ENCODE measurements at places on chromosomes 1 and 21.
A peak's percentile ranks its signal among the peaks of the same experiment; 100 is the strongest.

- no peak for DNase-seq
Measured at GRCh38 chr1:151775894-151776664, 12.8 kb upstream of the MRPL9 start.

DNA sequence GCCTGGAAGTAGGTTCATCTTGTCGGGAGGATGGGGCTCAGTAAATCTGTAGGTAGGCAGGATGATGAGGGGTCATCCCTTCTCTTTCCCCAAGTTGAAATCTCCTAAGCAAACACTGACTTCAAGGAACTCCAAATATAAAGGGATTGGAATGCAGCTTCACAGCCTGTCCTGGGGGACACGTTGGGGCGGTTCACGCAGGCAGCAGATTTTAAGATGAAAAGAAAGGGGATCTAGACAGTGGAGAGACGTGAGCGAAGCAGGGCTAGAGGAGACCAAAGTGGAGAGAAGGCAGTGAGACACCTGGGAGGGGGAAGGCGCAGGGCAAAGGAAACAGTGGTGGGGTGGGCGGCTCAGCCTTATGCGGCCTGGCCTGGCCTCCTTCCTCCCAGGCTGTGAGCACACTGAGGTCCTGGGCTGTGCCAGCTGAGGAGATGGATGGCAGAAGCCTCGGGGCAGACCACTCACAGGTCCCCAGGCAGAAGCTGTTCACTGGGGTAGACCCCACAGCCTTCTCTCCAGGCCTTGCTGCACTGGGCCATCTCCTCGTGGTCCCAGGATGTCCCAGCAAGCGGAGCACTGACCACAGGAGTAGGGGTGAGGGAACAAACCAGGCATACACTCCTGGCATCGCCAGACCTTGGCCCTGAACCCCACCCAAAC lies 51.7 kb downstream of the TOR1AIP2 start:
- no peak for DNase-seq

- no peak for DNase-seq
Measured at GRCh38 chr1:210232511-210233215, at the start of gene SERTAD4. SERTAD4 (plus strand) TSS chr1:210232796; CDS start chr1:210237961, 5,165 bp downstream.

GRCh38 chr1:221045842-221046831 lies 166.9 kb downstream of the HLX start:
- DNase-seq = peak; percentile 92

DNA sequence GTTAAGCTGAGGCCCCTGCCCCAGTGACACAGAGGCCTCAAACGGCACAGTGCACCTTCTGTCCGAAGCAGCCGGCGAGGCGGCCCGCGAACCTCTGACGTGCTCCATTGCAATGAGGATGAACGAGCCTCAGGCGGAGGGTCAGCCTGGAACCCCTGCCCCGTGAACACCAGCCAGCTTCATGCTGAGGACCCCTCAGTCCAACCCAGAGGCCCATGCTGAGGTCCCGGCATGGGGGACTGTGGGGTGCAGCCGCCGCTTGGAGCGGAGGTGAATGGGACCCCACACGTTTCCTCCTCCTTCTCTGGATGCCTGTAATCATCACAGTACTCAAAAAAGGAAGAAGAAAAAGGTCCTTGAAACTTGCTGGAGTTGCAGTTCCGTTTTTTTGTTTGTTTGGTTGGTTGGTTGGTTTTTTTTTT lies 62.1 kb downstream of the PRKCZ start:
- DNase-seq = peak; percentile 28

- no peak for DNase-seq
Measured at GRCh38 chr1:55706397-55706796, 491.2 kb upstream of the USP24 start.

DNA sequence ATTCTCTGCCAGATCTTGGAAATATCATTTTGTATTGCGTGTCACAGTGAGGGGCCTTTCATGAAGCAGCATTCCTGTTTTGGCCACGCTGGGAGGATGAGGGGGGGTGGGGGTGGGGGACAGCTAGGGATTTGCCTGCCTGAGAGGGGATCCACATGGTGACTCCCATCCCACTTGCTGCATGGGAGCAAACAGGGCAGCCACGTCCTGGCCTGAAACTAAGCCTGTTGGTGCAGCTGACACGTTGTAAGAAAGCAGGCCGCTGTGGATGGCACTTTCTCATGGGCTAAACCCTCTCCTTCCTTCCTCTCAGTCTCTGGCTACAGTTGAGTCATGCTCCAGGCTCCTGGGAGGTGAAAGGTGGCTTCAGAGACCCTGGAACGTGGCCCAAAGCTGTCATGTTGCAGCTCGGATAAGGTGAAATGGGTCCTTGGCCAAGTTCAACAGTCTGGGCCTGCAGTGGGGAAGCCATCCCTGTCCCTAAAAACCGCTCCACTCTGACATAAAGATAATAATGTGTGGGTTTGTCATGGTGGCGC lies 346.7 kb upstream of the VAMP3 start:
- no peak for DNase-seq

- no peak for DNase-seq
Measured at GRCh38 chr1:84892705-84893618, at the start of gene LPAR3. LPAR3 (minus strand) TSS chr1:84893206; CDS start chr1:84866120, 27,086 bp downstream.

DNA sequence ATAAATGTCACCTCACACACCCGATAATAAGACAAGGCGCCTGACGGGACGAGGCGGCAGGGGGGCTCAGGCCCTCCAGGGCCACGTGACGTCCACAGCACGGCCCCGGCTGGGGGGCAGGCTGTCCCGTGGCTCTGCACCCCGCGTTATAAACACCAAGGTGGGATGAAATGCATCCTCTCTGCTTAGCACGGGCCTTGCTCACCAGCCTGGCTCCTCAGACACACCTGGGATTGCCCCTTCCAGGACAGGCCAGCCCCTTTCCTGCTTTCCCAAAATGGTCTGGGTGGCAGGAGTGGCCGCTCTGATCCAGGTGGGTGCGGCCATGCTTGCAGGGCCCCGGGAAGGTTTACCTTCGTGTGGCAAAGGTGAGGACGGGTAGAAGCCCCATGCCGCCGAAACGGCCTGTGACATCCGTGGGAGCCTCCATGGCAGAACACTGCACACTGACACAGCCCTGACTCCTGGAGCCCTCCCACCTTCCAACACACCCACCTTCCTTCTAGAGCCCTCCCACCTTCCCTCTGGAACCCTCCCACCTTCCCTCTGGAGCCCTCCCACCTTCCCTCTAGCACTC lies 35.9 kb downstream of the SLC19A1 start:
- DNase-seq = no peak
